ENCODE measurements at places on chromosomes 12 and 14.

- no peak for DNase-seq
These were observed 11.6 kb downstream of the IAPP start for GRCh38 chr12:21384261-21384660.

DNA sequence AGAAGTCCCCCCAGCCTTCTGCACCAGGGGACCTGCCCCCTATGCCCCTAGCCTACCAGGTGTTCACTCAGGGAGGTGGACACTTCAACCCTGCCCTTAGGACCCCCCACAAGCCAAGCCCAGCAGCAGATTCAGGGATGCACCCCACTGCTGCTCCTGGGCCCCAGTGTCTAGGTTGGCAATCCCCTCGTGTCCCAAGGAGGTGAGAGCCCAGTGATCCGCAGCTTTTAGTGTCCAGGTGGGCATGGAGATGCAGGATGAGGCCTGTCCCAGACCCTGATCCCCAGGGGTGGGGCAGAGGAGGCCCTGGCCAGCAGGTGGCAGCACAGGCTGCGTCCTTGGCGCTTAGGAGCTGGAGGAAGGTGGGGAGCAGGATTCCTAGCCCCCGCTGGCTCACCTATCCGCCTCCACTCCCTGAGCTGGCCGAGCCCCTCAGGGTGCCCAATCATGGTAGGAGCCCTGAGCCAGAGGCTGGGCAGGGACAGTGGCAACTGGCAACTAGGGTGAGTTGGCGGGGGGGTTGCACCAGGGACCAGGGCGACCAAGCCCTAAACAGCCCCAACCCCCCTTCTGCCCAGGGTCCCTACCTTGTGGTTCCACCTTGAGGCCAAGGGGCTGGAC is 4.1 kb downstream of the CKB start:
- peak; percentile 55 for DNase-seq

GRCh38 chr12:49294086-49294803 is 702 bp upstream of the PRPH start:
- no peak for DNase-seq

DNA sequence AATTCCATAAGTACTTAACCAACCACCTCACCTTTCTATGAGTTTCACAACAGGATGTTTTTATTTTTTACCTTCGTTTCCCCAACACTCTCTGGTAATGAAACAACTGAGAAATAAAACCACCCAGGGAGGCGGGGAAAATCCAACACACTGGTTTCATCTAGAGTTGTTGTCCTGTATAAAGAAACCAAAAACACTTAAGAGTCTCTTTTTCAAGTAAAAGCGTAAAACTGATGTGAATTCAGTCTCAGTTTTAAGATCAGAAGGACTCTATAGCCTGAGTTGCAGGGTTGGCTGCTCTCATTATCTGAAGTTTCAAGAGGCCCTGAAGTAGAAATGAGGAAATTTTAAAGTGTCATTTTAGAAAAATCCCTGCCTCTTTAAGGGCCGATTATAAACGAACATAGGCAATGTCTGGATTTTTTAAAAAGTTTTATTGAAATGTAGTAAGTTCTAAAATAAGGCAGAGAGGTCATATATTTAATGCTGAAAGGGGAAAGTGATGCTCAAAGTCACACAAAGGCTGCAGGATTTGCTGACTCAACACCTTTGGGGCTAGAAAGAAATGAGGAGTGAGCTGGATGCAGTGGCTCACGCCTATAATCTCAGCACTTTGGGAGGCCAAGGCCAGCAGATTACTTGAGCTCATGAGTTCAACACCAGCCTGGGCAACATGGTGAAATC is 27.2 kb downstream of the HIGD1C start:
- DNase-seq = peak; percentile 17

GRCh38 chr12:78324234-78324633 is 493.5 kb downstream of the NAV3 start:
- DNase-seq = no peak

DNA sequence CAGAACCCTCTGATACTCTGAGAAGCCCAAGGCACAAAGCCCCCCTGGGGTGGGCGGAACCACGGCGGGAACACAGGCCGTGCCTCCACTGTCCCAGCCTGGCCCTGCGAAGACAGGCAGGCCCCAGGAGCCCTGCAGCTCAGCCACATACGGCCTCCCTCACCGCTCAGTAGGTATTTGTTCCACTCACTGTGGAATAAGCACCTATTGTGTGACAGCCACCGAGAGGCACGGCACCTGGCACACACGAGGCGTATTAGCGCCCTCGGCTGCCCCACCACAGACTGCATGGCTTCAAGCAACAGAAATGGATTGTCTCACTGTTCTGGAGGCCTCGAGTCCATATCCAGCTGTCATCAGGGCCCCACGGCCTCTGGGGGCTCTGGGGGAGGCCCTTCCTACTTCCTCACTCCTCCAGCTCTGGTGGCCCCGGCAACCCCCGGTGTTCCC is 66.3 kb downstream of the NCOR2 start:
- no peak for DNase-seq

- DNase-seq = no peak
These were observed 588 bp downstream of the PIK3C2G start for GRCh38 chr12:18261906-18262305.

Measured in stimulated activated CD8-positive, alpha-beta memory T cell treated with anti-CD3 and anti-CD28 coated beads, Interleukin-2, amount 100 ng/mL, for 48 hours (primary cell).